ENCODE measurements at places on chromosomes 1 and 21.

- DNase-seq = no peak
Observed at GRCh38 chr1:54708385-54708784, 7.3 kb upstream of the TTC4 start.

DNA sequence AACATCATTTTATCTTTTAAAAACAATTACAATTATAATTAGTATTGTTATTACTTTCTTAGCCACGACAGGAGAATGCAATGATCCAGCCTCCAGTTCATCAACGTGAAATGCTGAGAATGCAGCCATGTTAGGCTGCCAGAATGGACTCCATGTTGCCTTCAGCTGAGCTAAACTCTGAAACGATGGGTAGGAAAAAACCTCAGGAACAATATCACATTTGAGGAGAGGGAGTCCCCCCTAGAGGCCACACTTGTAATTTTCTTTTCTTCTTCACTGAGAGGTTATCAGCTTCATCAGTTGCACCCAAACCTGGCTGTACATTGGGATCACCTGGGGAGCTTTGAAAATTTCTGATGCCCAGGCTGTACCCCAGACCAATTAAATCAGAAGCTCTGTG lies 34.6 kb upstream of the DNAH14 start:
- no peak for DNase-seq

- DNase-seq = no peak
Observed at GRCh38 chr1:219806020-219806419, 122.3 kb downstream of the SLC30A10 start.

GRCh38 chr1:207248544-207249198 lies 72.8 kb upstream of the CD55 start:
- DNase-seq = no peak

DNA sequence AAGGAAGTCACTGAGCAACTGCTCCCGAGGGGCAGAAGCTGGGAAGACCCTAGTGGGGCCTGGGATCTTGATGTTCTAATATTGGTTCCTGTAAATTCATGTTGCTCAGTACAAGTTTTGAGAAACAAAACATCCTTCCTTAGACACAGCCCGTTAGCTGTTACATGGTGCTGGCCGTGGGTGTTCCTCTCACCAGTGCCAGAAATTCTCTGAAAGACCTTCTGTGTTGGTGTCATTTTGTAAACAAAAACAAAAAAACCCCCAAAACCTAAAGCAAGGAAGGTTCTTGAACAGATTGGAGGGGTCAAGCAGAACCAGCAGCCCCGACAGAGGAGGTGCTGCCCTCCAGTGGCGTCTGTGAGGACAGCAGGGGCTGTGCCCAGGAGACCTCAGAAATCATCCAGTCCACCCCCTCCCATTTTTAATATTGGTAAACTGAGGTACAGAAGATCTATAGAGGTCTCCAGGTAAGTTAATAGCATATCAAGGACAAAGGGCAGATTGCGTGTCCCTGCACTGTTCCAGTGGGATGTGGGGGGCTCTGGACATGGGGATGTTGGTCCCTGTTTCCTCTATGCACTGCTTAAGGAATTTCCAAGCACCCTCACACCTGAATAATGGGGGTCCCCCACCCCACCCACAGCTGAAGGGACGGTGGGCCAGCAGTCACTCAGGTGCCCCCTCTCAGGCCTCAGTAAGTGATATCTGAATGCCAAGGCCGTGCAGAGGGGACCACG lies 38.2 kb downstream of the SLC2A7 start:
- peak; percentile 60 for DNase-seq

- DNase-seq = no peak
Observed at GRCh38 chr1:46488343-46489168, 1.1 kb upstream of the DMBX1 start.

DNA sequence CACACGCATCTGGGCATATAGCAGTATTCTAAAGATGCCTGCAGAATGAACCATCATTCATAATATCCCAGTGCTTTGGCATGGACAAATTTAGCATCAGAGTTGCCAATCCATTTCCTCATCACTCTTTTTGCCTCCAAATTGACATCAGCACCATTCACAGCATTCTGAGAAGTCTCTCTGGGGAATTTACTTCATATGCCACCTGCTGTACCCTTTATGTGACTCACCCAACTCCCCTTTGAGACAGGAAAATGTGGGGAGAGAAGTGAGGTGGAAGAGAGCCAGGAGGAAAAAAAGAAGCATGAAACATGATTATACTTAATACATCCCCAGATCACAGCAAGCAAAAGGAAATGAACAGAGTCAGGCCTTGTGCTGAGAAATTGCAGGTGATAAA lies 37.4 kb downstream of the RAB3B start:
- DNase-seq = no peak

- DNase-seq = no peak
Observed at GRCh38 chr1:41038110-41038509, 16.6 kb upstream of the SLFNL1 start.

GRCh38 chr21:34834852-34835501 lies 166.2 kb downstream of the CLIC6 start:
- DNase-seq = no peak

DNA sequence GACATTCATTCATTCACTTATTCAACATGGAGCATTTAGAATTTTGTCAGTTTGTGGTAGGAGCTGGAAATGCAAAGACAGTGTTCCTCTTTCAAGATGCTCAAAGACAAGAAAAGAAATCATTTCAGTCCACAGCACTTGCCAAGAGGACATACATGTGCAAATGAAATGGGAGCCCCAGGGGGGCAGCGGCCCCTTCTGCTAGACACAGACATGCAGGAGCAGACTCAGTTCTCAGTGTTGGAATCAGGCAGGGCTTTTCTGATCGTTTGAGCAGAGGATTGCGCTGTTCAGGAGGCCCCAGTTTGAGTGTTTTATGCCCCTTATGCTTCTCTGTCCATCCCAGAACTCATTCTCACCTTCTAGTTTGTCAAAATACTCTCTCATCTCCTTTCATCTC lies 35.6 kb upstream of the VASH2 start:
- DNase-seq = no peak

DNA sequence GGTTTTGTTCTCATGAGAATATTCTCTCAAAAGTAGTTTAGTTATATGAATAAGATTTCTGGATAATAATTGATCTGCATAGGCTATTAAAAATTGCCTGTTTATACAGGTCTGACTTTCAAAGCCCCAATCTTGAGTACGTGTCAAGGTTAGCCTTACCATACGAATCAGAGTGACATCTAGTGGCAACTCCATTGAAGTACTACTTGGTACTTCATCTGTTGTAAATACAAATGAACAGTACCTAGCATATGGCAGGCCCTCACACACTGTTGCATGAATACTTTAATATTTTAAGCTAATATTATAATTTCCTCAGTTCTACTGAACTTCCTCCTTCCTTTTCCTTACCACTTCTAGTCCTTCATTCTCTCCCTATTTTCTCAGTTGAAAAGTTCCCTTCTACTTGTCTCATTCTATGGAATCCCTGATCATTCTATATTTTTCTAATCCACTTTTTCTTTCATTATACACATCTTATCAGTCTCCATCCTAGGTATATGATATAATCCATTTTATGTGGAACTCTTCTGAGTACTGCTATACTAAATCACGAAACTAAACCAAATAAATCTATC lies 101.2 kb downstream of the AKT3 start:
- DNase-seq = no peak

DNA sequence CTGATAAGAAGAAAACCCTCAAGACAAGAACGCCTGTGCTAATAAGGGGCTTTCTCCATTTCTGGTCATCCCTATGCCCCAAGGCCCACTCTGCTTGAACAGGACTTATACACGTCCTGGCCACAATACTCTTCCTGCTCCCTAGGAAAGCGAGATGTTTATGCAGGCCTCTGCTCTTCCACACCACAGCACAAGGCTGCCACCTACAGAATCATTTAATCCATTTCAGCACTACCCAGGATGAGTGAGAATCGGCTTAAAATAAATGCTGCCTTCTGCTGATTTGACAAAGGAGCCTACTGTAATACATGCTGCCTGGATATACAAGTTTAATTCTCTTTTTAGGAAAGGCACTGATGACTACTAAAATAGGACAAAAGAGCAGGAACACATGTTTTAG lies 29.4 kb downstream of the FRRS1 start:
- no peak for DNase-seq

- DNase-seq = no peak
Observed at GRCh38 chr1:172680733-172681275, 21.9 kb downstream of the FASLG start.

Measured in CD4-positive, alpha-beta T cell treated with Interleukin-4 for 1 hour (primary cell).